ENCODE measurements at places on chromosomes 2 and 18.

DNA sequence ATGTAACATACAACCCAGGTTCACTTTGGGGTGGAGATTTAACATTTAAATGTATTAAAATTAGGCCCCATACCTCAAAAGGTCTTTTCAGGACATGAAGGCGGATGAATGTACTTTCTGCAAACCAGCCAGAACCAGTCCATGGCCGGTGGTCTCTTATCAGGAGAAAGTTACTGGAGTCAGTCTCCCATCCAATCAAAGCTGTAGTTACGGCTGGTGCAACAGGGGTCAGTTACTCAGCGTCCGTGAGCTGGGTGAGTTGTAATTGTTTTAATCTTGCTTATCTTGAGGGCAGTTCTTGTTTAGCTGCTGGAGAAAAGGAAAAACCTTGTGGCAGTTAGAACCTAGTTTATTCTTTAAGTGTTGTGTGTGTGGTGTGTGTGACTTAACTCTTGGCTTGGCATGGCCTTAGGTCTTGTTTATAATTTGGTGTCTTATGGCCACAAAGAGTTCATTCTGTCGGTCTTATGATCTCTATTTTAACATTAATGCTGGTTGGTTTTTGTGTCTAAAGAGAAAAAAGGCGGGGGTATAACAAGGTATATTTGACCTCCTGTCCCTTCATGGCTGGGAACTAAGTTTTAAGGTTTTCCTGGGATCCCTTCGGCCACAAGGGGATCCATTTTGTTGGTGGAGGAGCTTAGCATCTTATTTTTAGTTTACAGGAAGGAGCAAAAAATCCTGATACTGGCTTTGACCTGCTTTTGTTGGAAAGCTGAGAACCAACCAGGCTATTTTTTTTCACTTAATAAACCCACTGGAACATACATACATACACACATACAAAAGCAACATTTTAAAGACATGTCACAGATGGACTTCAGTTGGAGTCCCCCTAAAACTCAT, 143.5 kb upstream of the NCK2 start:
- DNase-seq: no peak

DNA sequence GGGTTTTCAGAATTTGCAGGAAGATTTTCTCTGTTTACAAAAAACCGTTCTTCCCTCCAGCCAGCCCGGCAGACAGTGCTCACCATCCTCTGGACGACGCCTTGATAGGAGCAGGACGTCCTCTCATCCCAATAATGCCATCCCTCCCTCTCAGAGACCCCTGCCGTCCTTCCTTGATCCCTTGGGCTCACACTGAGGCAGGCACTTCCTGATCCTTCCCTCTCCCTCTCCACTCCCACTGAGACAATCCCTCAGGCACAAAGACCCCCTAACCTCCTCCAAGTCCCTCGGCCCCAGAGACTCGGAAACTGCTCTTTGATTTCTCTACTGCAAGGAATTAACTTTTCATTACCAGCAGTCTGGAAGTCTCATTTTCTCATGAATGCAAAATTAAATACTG, 42.5 kb downstream of the PAX3 start:
- DNase-seq: no peak

- DNase-seq: no peak
Observed at GRCh38 chr2:221553333-221553732, 18.8 kb downstream of the EPHA4 start.

DNA sequence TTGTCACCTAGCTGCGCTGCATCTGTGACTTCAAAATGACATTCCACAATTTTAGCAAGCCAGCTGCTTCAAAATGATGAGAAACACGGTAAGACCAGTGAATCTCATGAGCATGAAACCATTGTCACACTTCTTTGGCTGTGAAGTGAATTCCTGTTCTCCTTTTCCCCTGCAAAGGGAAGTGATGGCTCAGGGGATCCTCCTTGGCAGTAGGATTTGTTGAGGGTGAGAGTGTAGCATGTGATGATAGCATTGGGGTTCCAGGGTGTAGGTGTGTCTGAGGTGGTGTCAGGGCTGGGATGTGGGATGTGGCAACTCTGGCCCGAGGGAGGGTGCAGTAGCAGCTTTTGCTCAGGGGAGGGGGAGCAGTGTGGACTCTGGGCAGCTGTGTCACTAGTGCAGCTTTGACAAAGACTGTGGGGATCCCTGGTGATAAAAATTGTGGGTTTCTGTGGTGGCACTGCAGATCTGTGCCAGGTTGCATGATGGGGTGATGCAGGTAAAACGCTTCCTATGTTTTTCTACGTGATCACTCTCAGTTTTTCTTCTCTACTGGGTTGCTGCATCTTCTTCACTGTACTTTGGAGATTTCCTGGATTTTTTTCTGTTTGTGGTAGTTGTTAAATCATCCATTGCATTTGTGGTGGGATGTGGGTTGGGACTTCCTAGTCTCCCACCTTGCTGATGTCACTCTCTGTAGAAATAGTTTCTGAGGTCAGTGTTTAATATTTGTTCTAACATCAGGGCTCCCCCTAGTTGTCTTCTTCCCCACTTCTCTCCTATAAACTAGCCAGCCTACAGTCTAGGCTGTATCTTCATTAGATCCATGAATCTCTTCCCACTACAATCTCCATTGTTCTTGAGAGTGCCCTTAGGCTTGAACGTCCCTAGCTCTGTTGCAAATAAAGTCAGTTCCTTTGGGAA, 107.0 kb downstream of the ACTR3 start:
- DNase-seq: no peak

DNA sequence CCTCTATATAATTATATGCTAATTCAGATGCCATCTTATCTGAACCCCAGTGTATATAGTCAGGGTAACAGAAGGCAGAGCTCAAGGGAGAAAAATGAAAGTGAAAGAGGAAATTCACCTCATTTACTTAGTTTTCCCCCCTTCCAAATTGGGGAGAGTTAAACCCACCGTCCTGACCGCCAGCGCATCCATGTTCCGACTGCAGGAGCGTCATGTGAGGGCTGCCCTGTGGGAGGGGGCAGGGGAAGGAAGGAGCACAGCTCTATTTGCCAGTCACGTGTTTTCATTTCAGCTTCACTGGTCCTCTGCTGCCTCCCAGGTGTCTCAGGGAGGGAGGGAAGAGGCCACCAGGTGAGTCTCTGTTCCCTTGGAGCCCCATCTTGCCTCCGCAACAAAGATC, 13.2 kb downstream of the CNNM4 start:
- peak; percentile 51 for DNase-seq

- no peak for DNase-seq
Observed at GRCh38 chr2:647003-647560, 30.1 kb downstream of the TMEM18 start.

DNA sequence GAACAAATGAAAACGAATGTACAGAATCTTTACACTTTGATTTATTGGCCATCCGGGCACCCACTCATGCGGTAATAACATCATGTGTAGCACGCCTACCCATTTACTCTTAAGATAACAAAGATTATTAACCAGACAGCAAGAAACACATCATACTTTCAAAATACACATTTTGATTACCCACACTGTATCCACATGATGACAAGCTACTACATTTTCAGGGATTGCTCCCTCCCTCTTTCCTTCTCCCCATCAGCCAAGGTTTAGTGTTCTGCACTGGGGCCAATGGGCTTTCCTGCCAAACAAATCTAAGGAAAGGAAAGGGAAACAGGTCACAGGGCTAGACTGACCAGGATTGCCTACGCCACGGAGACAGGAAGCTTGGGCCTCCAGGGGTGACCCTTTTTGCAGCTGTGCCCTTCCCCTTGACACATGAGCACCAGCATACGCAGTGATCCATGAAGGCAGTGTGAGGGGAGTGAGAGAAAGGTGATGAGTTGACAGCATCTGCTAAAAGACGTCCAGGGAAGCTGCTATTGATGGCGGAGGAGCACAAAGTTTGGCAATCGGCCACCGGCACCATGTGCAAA, 76.5 kb downstream of the ZNF521 start:
- no peak for DNase-seq

GRCh38 chr2:174449033-174449432, 37.8 kb downstream of the GPR155 start:
- no peak for DNase-seq

- no peak for DNase-seq
Observed at GRCh38 chr2:17543131-17543660, 2.7 kb downstream of the VSNL1 start.

DNA sequence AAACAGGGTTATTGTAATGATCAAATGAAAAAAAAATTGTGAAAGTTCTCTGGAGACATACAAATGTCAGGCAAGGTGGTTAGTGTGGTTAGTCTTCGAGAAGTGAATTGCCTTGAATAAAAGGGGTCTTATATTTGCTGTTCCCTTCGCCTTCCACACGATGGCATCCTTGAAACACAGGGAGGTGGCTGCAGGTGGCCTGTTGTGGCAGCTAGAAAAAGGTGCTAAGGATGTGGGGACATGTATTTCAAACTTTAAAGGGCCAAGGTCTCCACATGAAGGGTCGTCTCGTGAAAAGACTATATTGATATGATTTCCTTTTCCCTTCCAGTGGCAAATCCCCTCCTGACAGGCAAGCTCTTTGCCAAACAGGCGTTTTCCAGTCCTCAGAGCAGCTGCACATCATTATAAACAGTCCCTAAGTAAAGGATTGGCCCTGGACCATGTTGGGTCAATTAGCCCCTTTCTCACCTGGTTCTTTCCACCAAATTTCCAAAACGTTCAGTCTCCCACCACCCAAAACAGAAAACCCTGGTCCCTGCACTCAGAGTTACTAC, 68.5 kb downstream of the COPS8 start:
- DNase-seq: peak; percentile 31

- DNase-seq: no peak
Observed at GRCh38 chr2:237624565-237624964, 2.8 kb upstream of the LRRFIP1 start.

GRCh38 chr2:6782517-6783237, 83.0 kb downstream of the CMPK2 start:
- no peak for DNase-seq

DNA sequence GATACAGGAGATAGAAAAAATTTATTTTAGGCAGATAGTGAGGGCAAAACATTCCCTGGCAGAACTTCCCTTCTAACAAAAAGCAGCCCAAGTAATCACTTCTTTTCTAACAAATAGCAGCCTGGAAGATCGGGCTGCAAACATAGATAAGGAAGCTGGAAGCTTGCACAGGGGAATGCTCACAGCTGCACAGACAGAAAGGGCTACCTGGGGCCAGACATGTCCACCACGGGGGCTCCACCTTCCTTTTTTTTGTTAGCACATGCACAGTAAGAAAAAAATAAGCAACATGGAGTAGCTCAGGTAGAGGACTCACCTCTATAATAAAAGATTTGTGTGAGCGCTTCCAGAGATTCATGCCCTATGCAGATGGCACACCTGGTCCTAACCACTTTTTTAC, 420.5 kb downstream of the PTH2R start:
- no peak for DNase-seq

- no peak for DNase-seq
Observed at GRCh38 chr2:174027956-174028355, 62.8 kb upstream of the SP3 start.

GRCh38 chr2:43009448-43009847, 217.0 kb downstream of the ZFP36L2 start:
- DNase-seq: no peak

DNA sequence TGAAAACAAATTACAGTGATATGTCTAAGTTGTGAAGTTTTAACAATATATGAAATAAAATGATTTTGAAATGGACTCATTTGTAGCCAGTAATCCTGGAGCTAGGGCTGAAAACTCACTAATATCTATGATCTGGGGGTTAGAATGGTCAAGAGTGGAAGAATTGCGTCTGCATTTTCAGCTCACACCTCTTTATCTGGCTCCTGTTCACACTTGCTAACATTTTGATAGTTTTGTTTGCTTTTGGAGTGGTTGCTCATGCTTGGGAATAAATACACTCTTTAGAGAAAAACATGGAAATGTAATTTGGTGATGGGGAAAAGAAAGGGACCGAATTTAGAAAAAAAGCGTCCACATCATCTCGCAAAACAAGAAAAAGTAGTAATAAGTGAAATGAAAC, 30.7 kb downstream of the UBE2F start:
- no peak for DNase-seq

DNA sequence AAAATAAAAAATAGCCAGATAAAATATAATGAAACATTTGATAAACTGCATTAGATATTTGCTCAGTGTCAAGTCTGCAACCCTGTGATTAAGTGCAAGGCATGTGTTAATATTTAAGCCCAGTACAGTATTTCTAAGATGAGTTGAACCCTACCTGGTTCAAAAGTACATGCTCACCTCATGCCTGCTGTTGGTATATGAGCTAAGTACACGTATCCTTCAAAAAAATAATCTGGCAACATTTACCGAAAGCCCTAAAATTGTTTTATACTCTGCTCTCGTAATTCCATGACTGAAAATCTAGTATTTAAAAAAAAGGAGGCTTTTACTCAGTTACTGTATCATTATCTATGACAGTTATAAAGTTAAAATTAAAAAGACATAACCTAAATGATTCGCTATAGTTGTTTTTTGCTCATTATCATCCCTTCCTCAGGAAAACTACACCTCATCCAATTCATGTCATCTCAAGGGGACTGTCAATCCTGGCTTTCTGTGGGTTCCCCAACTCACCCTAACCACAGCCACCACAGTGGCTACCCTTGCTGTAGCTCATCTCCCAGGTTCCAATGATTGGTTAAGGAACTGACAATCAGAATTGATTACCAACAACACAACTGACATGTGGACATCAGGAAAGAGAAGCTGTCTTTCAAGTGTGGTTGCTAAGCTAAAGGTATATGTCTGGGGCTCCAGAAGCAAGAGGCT, 10.6 kb downstream of the TLK1 start:
- no peak for DNase-seq

- peak; percentile 30 for DNase-seq
Observed at GRCh38 chr2:36355151-36355889, at the start of gene CRIM1. TSS of gene CRIM1 (plus strand) at chr2:36355778. CDS start at chr2:36356293, 515 bp downstream.

DNA sequence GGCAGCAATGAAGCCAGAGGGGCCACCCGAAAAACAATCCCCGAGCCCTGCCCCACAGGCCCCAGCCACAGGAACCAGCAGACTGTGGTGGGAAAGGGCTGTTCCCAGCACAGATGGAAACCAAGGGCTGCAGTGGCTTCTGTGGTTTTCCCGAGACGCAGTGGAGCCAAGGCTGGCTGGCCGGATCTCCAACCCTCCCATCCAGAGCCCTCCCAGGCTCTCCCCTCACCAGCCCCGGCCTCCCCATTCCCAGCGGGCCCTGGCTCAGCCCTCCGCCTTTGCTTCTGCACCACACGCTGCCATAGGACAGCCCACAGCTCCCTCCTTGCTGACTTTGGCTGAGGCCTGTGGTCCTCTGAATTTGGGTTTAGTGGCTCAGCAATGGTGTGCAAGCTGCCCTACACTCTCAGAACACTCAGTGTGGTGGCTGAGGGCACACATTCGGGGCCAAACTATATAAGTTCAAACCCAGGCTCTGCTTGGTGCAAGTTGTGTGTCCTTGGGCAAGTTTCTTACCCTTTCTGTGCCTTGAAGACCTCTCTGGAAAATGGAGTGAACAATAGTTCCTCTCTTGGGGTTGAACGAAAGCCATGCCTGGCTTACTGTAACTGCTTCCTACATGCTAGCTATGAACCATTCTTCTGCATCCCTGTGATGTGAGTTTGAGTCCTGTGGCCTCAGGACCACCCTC, 200.1 kb downstream of the SMAD7 start:
- no peak for DNase-seq

GRCh38 chr18:13797157-13797611, 26.8 kb upstream of the MC5R start:
- no peak for DNase-seq

- DNase-seq: no peak
Observed at GRCh38 chr2:127516041-127516762, 10.1 kb downstream of the IWS1 start.

GRCh38 chr2:225582355-225583116, 183.0 kb downstream of the NYAP2 start:
- DNase-seq: no peak

All from germinal center (tissue), 1 donor.